ENCODE measurements at places on chromosomes 6 and 20.

DNA sequence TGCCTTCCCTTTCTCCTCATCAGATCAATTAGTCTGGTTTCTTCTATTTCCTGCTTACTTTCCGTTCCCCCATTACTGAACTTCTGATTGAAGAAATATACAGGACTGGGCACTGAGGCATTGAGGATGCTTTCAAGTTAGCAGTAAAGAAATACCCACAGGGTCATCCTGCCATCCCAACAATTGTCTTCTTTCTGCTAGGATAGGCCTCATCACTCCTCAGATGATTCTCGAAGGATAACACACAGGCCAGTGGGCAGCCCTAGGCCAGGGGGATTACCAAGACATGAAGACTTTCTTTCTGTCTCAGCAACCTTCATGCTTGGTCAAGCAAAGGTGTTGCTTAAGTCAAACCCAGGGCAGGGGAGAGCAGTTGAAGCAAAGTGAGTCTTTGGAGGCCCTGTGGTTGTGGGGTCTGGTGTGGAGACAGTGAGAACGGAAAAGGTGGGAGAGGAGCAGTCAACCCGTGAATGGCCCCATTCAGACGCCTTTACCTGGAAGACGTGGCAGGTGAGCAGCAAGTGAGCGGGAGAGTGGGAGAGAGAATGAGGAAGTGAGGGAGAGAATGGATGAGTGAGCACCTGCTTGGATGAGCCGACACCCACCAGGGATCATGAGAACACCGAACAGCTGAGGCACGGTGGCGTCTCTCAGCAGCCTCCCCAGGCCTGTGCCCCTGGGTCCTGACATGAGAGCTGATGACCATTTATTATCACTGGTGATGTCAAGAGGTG, 462.9 kb downstream of the PREX1 start:
- DNase-seq: no peak

GRCh38 chr6:152071318-152071717, 263.8 kb downstream of the ESR1 start:
- DNase-seq: no peak

DNA sequence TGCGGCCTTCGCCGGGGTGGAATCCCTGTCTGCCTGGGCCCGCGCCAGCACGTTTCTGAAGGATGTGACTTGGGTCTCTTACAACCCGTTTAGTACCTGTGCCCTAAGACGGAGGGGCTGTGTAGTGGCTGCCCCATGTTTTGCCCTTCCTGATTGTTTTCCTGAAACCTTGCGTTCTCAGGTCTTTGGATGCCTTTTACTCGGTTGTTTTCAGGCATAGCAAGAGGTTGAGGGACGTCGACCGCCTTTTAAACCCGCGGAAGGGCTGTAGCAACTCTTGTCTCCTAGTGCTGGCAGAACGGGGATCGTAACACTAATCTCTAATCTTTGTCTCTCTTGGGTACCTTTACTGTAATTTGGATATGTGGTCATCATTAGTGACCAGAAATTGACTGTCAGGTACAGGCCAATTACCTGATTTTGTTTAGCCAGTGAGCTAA, 706 bp upstream of the NANP start:
- DNase-seq: no peak

DNA sequence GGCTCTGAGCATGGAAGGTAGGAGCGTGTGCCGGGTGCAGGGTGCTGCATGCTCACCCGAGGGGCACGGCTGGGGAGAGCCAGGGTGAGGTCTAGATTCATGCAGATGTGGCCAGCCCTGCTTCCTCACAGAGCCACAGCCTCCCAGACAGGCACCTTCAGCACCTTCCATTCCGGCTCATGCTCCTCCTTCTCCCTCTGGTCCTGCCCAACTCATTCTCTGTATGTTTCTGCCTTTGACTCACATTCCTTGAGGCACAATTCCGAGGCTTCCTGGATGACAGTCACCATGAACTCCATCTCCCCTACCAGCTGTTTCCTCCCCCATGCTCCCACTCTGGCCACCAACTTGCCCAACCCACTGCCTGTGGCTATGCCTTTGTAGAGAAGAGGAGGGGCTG, 35.4 kb downstream of the DACT2 start:
- DNase-seq: no peak

DNA sequence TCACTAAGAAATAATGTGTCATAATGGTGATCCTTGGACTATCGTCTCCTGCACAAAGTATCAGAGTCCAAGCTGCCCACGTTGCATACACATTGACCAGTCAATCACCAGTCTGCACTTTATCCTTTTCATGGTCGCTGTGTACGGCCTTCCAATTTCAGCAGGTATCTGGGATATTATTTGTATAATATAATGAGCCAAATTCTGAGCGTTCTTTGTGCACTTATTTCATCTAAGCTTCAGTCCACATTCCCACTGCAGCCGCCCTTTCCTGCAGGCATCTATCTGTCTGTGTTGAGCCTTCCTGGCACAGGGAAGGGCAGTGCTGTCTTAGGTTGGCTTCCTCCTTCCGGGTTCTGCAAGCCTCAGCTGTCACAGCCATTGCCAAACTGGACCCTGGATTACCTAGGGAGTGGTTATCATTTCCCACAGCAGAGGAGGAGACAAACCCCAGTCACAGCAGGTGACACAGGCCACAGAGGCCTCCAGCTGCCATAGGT, 174.3 kb downstream of the TTLL2 start:
- DNase-seq: no peak

DNA sequence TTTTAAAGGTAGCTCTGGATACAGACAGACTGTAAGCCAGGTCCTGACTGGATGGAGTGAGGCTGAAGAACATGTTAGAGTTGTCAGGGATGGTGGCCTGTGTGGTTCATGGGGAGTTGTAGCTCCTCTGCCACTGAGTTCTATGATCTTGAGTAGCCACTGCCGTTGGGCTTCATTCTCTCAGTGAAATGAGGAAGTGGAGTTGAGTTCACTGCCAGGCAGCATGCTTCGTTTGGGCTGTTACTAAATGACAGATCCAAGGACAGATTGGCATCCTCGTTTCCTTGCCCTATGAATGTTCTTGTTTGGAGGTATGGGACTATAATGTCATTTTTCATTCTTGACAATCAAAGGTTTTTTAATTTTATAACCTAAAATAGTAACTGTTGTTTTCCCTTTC, 37.2 kb downstream of the SCAND1 start:
- DNase-seq: no peak

DNA sequence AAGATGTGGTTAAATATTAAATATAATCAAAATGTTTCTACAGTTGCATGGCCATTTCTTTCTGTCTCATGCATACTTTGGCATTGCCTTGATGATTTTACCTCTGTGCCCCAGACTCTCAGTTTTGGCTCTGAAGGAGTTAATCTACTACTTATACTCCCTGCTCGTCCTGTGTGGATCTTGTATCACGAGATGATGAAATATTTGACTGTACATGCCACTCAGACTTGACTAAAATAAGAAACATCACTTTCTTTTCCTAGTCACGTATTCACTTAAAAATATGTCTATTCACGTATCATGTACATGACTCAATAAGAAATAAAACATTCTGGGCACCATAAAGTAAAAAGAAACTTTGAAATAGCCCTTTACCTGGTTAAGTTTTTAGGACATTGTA, 397.7 kb downstream of the RFPL4B start:
- DNase-seq: no peak

DNA sequence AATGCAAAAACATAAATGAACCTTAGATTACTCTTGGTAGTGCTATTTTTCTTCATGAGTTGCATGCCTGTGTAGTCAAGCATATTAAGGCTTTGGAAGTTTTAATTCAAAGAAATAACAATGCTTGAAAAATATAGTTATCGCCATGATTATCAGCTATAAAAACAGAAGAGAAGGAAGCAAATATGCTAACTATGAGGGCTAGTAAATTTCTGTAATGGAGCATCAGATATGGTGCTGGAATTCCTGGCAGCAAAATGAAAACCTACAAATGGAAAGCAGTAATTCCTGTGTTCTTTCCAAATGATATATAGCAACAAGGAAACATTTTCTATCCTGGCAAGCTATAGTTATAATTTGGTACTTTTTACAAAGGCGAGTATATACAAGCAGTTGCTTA, 29.7 kb downstream of the DOP1A start:
- no peak for DNase-seq

DNA sequence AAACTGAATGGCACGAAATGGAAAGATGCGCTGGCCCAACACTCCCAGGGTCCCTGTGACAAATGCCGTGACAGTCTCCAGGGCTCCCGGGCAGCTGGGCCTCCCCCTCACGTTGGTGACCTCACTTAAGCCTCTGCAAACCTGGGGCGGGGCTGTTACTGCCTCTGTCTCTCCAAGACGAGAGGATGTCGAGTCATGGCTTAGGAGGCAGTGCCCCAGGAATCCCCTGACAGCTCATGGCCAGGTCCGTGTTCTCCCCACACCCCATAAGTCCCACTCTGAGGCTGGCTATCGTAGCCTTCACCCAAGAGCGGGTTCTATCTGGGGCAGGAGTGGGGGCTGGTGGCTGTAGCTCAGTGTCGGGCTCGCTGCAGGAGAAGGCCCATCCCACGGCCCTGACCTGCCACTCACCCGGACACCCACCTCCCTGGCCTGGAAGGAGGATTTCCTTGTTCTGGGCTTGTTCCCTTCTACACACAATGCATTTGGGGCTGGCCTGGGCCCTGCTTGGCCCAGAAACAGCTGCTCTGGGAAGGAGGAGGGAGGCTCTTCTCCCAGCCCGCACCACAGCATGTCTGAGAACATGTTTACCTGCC, 5.6 kb upstream of the RPS21 start:
- no peak for DNase-seq

GRCh38 chr6:22149501-22150367, 147.1 kb downstream of the PRL start:
- no peak for DNase-seq

DNA sequence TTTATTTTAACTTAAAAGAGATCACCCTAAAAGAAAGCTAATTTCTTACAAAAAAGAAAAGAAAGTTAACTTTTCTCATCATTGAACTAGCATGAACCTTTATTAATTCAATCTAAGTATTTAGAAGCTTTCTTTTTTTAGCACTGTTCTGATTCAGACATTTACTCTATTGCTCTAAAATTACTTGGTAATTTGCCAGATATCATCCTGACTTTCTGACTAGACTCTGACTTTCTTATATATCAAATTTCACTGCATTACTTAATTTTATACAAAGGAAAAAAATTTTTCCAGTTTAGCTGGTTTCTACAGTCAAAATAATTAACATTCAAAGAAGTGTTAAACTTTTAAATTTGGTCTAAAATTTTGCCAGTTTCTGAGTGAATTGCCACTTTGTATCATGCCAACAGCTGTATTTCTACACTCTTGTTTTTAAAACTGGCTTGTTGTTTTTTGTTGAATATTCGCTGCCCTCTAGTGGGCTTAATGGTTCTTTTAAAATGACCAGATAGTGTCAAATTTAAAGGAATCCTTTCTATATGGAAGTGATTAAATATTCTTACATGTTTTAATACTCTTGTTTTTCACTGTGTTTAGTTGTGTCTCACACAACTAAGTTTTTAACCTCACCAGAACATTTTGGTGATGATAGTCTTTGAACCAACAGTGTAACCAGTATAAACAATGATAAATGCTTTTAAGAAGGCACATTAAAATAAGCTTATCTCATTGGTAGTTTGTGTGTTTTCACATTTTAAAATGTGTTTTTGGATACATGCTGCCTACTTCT, 102.0 kb downstream of the POPDC3 start:
- DNase-seq: no peak

DNA sequence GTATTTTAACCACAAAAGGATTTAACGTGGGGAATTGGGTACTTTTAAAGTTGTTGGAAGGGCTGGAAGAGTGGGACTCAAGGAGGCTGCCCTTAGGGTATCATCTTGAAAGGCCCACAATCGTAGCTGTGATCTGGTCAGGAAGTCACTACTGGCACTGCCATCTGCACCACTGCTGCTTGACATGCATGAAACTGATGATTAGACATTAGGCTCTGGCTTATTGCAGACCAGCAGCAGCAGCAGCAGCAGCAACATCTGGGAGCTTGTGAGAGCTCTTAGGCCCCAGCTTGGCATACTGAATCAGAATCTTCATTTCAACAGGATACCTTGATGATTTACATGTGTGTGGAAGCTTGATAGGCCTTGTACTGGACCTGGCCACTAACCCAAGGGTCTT, 68.6 kb downstream of the PHF20 start:
- DNase-seq: no peak

- no peak for DNase-seq
Measured at GRCh38 chr20:49675368-49676151, 38.1 kb downstream of the B4GALT5 start.

DNA sequence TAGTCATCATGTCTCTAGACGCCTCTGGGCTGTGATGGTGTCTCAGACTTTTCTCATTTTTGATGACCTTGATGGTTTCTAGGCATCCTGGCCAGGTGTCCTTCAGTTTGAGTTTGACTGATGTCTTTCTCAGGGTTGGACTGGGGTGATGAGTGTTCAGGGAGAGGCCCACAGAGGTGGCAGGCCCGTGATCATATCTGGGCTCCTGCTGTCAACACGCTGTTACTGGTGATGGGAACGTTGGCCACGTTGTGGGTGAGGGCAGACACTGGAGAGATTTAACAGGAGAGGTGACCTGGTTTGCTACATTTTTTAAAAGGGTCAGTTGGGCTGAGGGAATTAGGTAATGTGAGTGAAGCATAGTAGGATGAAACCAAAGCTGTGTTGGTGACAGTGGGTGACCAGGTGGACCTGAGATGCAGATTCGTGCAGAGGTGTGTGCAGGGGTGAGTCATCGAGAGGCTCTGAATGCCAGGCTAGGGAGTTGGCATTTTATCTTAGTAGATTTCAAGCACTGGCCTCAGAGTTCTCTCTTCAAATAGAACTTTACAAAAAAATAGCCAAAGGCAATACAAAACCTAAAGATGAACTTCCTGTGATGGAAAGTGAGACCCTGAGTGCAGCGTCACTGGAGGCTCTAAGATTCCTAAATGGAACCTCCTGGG, 174.1 kb downstream of the CDH26 start:
- DNase-seq: no peak

- no peak for DNase-seq
Measured at GRCh38 chr6:43893073-43893472, 123.1 kb downstream of the VEGFA start.

GRCh38 chr6:153063936-153064335, 61.4 kb upstream of the MTRF1L start:
- DNase-seq: no peak

- DNase-seq: no peak
Measured at GRCh38 chr20:46291401-46291800, 16.9 kb downstream of the CDH22 start.

GRCh38 chr6:29011276-29011734, 6.2 kb upstream of the ZNF311 start:
- DNase-seq: no peak

DNA sequence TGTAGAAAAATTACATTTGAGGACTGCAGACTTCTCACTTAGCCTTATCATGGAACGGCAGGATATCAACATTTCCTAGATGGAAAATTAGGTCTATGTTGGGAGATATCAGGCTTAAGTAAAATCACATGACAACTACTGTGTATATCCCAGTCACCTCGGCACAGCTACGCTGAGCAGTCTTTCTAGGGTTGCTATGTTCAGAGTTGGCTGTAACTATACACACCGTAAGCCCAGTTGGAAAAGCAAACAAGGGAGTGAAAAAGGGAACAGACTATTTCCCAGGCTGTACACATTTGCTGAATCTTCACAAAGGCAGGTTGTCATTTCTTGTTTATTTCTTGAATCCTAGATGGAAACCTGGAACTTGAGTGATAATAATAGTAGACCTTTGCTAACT, 80.7 kb upstream of the PTPRK start:
- no peak for DNase-seq

GRCh38 chr6:35543459-35544193, 30.9 kb upstream of the TULP1 start:
- no peak for DNase-seq

- no peak for DNase-seq
Measured at GRCh38 chr20:46900826-46901225, 6.2 kb downstream of the EYA2 start.

Data from suprapubic skin (tissue), 4 donors.